ENCODE measurements at places on chromosomes 3 and 15.

- no peak for DNase-seq
These were observed 41.3 kb downstream of the ETV5 start for GRCh38 chr3:186067360-186068242.

DNA sequence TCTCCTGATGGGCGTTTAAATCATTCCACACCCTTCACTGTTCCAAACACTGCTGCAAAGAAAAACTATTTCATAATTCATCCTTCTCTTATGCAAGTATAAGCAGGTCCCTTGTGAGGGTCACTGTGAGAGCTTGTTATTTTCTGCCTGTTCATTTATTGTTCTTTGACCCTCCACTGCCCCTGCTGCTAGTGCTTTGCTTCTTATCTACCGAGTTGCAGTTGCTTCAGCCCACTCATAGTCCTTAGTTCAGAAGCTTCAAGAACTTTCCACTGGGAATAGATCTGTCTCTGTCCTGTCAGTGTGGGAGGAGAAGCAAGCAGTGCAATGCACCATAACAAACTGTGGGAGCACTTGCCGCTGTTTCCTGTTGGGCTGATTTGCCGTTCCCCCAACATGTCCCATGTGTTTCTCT, 39.8 kb downstream of the RIOX2 start:
- DNase-seq, result no peak

- no peak for DNase-seq
These were observed 54.2 kb downstream of the MAP4 start for GRCh38 chr3:47961815-47962606.

- DNase-seq, result no peak
These were observed 236.5 kb downstream of the IL20RB start for GRCh38 chr3:137194301-137194700.

- DNase-seq, result no peak
These were observed 50.7 kb downstream of the FAM43A start for GRCh38 chr3:194736277-194736895.

- no peak for DNase-seq
These were observed 33.7 kb downstream of the VIPR1 start for GRCh38 chr3:42535981-42536784.

GRCh38 chr3:30600572-30600971, 5.8 kb upstream of the TGFBR2 start:
- DNase-seq, result no peak

DNA sequence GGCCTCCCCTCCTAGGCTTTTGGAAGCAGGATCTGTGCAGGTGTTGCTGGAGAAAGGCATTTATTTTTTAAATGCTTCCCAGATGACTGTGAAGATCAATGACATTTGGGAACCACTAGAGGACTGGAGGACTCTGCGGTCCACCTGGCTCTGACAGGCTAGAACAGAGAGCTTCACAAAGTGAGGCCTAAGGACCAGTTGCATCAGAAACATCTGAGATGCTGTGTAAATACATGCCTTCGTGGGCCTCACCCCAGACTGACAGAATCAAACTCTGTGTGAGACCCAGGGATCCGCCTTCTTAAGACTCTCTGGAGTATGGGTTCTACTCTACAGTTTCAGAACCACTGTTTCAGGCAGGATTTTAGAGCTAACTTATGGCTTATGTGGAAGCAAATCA, 105.0 kb upstream of the ICE2 start:
- DNase-seq, result no peak

DNA sequence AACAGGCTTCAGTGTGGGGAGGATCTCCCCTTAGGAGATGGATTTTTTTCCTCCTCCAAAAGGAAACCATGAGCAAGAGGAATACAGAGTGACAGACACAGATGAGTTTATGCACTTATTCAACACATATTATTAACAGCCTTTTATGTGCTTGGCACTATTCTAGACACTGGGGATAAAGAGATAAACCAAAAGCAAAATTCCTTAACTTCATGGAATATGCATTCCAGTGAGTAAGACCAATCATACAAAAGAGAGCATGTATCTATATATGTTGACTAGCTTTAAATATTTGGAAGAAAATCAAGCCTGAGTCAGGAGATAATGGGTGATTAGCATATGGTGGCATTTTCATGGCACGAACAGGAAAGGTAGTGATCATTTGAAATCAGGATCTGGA, 284.4 kb upstream of the RASGRP1 start:
- DNase-seq, result no peak

- DNase-seq, result no peak
These were observed 23.4 kb downstream of the KIF7 start for GRCh38 chr15:89631902-89632264.

- no peak for DNase-seq
These were observed 59.6 kb upstream of the LMCD1 start for GRCh38 chr3:8441969-8442559.

DNA sequence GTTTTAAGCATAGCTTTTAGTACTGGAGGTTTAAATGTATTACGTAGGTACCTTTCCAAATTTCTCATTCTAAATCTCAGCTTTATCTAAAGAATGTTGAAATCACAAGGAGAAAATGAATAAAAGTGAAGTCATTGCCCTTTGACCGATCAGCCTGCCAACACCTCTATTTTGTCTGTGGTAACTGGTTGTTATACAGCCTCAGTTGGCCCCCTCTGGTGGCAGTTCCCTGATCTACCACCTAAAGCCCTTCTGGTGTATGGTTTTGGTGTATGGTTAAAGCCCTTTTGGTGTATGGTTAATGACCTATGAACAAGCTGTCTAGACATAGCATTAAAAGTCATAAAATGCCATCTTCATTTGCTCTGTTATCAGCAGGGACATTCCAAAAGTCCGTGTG, 378.2 kb upstream of the AZI2 start:
- no peak for DNase-seq

- DNase-seq, result no peak
These were observed 156.0 kb upstream of the SMAD3 start for GRCh38 chr15:66909381-66909890.

GRCh38 chr3:13145131-13145825, 72.0 kb upstream of the IQSEC1 start:
- DNase-seq, result no peak

GRCh38 chr3:17144665-17144993, 259.9 kb downstream of the PLCL2 start:
- DNase-seq, result no peak

GRCh38 chr15:67303490-67304363, 49.1 kb downstream of the IQCH start:
- DNase-seq, result no peak

All from cortex of kidney (tissue), 1 donor.